Endodermal cell (in vitro differentiated cells): ENCODE measurements at places on chromosomes 1 and 21.

- no peak for DNase-seq
Observed at GRCh38 chr1:78143152-78143551, 97.4 kb downstream of the GIPC2 start.

- peak; percentile 39 for DNase-seq
Observed at GRCh38 chr21:45994759-45995685, 13.5 kb downstream of the COL6A1 start.

- DNase-seq: no peak
Observed at GRCh38 chr1:81340239-81340638, 460.5 kb upstream of the ADGRL2 start.

DNA sequence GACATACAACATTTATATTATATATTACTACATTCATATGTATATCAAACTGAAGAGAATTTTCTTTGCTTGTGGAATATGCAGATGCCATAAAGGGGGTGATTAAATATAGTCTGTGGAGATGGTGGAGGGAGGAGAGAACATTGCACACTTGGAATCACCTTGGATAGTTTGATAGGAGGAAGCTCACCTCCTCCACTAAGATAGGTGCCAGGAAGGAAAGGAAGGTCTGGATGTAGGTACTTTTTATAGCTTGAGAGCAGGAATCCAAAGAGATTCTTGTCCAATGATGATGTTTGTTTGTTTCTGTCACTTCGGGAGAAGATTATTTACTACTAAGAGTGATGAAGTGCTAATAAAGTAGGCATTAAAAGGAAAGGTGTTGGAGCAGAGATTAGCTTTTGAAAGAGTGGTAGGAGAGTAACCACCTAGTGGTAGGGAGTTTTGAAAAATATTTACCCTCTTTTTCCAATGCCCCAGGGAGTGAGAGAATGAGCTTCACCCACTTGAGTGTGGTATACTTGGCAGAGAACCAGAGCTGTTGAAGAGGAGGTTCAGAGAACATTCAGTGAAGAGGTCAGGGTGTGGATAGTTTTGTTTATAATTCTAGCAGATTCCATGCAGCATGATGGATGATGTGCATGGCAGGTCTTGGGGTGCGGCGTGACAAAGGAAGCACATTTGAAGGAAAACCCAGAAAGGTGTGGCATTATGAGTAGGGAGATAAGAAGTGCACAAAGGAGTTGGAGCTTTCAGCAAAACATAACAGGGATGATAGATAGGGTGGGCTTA is 145.0 kb downstream of the PATJ start:
- DNase-seq: no peak

DNA sequence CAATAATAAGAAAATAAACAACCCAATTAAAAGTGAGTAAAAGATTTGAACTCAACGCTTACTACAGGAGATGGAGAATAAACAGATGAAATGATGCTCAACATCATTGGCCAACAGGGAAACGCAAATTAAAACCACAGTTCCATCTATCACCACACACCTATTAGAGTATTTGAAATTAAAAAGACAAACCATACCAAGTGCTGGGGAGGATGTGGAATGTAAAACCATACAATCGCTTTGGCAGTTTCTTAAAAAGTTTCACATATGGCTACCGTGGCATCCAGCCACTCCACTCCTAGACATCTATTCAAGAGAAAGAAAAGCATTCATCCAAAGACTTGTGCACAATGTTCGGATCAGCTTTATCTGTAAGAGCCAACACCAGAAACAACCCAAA is 1.3 kb upstream of the LRRC3 start:
- no peak for DNase-seq

- DNase-seq: no peak
Observed at GRCh38 chr21:46465651-46466050, 7.0 kb downstream of the DIP2A start.

GRCh38 chr1:169338617-169339016 is 29.0 kb downstream of the NME7 start:
- DNase-seq: no peak

GRCh38 chr1:19465123-19465522 is 20.2 kb downstream of the CAPZB start:
- no peak for DNase-seq
